ENCODE measurements at places on chromosomes 11 and 22.

- DNase-seq = no peak
These were observed 29.0 kb downstream of the AGBL2 start for GRCh38 chr11:47686151-47686550.

DNA sequence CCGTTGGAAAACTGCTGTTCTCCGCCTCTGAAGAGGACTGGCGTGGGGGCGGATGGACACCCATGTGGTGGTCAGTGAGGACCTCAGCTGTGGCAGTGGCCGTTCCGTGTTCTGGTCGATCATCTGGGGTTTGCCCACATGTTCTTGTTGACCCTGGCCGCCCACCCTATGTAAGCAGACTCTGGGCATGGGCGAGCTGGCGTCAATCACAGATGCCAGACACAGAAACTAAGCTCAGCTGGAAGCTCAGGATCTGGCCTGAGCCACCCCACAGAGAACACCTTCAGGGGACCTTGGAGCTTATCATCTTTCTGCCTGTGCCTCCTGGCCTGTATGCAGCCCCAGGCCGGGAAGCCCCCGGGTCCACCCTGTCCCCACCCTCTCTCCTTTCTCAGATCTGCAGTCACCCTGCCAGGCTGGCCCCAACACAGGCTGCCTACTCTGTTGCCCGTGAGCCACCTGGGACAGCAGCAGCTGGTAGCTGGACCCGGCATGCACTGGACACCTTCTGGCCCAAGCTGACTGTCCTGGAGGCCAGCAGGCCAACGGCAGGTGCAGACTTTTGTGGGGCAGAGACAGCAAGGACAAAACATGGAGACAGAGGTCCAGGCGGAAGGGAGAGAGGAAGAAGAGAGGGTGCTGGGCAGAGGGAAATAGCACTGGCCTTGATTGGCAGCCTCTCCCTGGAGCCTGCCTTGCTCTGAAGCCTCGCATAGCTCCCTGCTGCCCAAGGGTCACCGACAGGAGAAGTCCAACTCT, 91.5 kb downstream of the PHF21B start:
- no peak for DNase-seq

DNA sequence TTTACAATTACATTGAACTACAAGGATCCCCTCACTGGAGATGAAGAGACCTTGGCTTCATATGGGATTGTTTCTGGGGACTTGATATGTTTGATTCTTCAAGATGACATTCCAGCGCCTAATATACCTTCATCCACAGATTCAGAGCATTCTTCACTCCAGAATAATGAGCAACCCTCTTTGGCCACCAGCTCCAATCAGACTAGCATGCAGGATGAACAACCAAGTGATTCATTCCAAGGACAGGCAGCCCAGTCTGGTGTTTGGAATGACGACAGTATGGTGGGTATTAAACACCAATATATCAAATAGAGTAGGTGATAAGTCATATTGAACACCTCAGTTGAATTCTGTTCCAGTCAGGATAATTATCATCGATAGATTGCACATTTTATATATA, 4.4 kb downstream of the FBXO7 start:
- no peak for DNase-seq

GRCh38 chr11:83566950-83567349, 280.8 kb upstream of the CCDC90B start:
- no peak for DNase-seq

GRCh38 chr11:94873916-94874540, 99.3 kb downstream of the CWC15 start:
- no peak for DNase-seq

GRCh38 chr11:64876835-64877341, 1.5 kb downstream of the EHD1 start:
- no peak for DNase-seq

DNA sequence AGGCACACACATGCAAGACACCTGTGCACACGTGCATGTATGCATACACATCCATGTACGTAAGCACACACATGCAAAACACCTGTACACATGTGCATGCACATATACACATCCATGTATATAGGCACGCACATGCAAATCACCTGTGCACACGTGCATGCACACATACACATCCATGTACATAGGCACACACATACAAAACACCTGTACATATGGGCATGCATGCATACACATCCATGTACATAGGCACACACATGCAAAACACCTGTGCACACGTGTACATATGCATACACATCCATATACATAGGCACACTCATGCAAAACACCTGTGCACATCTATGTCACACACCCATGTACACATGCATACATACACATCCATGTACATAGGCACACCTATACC, 458.3 kb downstream of the TBC1D22A start:
- DNase-seq = no peak

DNA sequence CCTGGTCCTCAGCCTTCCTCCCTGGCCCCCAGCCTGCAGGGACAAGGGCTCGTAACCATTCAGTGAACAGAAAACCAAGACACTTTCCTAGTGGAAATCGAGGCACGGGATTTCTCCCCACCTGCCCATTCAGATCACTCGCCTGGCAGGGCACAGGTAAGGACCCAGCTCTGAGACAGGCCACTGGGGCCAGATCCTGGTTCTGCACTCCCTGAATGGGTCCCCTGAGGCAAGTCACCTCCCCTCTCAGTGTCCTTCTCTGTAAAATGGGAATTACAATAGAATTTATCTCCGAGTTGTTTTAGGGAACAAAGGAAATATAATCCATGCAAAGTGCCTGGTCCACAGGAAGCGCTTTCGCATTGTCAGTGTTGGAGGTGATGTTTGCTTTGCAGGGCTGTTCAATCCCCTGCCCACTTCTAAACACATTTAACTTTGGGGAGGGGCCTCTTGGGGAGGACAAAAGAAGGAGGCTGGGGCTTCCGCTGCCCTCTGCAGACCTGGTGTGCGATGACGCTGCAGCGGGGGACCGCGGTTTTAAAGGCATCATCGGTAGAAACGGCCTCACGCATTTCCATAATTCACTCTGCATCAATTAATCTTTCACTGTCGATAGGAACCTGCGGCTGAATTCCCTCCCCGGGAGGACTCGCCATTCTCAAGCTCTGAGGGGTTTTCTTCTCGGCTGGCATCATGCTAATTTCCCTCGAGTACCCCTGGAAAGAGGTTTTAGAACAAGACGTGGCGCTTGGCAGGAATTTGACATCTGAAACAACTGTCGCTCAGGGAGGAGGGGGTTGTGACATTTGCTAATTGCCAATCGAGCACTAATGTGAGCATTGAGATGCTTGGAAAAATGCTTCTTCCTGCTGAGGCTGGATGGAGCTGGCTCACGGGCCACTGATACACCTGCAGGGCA, 70.4 kb upstream of the FGF3 start:
- no peak for DNase-seq

DNA sequence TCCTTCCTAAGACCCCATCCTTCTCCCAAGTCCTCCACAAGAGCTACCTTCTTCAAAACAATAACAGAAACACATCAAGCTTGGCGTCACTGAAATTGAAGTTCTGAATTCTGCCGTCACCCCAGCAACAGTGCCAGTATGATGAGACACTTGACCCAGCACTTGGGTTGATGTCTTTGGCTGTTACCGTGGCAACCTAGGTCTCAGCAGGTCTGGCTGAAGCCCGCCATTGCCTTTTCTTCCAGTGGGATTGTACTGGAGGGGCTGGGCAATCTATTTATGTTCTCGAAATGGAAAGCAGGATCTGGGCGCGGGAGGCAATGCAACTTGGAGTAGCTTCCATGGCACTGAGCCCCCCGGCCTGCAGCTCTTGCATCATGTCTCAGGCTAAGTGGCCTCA, 23.8 kb downstream of the NPTXR start:
- no peak for DNase-seq

DNA sequence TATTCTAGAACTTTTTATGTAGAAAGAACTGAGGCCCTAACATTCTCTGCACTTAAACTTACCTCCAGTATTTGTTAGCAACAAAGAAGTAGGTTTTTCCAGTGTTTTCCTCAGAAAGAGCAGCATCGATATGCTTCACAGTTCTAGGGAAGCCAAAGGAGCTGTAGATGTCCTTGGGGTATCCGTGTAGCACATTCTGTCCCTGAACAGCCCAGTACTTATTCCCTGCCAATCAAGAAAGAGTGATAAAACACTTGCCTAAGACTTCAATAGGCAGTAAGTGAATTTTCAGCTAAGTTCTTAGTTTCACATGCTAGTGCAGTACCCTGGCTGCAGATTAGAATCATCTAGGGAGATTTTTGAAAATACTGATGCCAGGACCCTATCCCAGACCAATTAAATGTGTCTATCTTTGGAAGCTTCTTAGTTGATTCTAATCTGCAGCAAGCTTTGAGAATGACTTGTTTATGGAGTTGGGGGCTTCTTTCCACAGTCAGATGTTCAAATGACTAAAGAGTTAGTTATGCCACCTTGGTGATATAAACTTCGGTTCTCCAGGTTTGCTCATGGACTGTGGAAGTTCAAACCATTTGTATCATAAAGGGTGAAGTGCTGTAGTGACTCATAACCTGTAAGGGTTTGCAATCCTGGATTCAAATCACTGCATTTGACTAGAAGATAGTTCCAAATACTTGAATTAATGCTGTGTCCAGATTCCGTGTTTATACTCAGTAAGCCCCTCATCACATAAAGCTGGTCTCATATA, 6.5 kb downstream of the MMP1 start:
- DNase-seq = no peak

GRCh38 chr22:20810645-20811044, 36.7 kb downstream of the SERPIND1 start:
- no peak for DNase-seq

GRCh38 chr11:69353696-69354544, 60.0 kb downstream of the MYEOV start:
- DNase-seq = no peak

DNA sequence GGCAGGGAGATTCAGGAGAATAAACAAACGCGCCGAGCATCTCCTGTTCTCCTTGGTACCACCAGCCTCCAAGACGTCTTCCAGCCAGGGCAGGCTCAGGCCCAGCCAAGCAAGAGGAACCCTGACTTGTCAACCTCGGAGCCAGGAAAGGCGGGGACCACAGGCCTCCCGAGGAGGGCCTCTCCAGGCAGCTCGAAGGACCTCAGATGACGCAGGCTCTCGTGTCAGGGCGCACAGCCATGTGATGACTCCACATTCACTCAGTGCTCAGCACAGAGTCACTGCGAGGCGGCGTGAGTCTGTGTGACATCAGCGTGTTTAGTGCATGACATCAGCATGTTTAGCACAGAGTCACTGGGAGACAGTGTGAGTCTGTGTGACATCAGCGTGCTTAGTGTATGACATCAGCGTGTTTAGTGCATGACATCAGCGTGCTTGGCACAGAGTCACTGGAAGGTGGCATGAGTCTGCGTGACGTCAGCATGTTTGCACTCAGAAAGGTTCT, 241.4 kb downstream of the BRD1 start:
- DNase-seq = no peak

DNA sequence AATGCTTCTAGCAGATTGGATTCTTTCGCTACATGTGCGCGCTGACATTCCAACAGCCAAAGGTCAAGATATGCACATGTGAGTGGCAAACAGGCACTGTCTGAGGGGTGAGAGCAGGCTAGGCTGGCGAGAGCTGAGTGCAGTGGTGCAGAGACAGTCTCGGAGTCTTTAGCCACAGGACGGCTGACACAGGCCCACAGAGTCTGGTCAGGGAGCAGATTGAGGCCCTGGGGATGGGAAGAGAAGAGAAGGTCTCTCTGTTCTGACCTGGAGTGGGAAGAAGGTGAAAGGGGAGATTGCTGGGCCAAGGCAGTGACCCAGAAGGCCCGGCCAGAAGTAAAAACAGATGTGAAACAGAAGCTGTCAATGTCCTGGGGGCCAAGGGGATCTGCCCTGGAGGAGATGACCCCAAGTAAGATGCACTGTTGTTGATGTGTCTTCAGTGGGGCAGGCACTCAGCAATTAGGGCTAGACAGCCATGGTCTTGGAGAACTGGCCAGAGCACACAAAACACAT, 197.8 kb downstream of the ETS1 start:
- DNase-seq = no peak

- DNase-seq = no peak
These were observed 2.1 kb downstream of the BARX2 start for GRCh38 chr11:129377739-129378138.

DNA sequence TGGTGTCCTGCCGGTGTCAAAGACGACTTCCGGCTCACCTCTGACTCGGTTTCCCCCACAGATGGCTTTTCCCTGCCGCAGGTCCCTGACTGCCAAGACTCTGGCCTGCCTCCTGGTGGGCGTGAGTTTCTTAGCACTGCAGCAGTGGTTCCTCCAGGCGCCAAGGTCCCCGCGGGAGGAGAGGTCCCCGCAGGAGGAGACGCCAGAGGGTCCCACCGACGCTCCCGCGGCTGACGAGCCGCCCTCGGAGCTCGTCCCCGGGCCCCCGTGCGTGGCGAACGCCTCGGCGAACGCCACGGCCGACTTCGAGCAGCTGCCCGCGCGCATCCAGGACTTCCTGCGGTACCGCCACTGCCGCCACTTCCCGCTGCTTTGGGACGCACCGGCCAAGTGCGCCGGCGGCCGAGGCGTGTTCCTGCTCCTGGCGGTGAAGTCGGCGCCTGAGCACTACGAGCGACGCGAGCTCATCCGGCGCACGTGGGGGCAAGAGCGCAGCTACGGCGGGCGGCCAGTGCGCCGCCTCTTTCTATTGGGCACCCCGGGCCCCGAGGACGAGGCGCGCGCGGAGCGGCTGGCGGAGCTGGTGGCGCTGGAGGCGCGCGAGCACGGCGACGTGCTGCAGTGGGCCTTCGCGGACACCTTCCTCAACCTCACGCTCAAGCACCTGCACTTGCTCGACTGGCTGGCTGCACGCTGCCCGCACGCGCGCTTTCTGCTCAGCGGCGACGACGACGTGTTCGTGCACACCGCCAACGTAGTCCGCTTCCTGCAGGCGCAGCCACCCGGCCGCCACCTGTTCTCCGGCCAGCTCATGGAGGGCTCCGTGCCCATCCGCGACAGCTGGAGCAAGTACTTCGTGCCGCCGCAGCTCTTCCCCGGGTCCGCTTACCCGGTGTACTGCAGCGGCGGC, 5.5 kb downstream of the B3GNT6 start:
- no peak for DNase-seq
